Activated T-cell treated with anti-CD3 and anti-CD28 coated beads, Interleukin-2, amount 50 U/mL, for 48 hours (primary cell): ENCODE measurements at places on chromosomes 13 and 19.

- DNase-seq, result peak; percentile 89
Measured at GRCh38 chr19:16041299-16041990, 34.9 kb upstream of the TPM4 start.

DNA sequence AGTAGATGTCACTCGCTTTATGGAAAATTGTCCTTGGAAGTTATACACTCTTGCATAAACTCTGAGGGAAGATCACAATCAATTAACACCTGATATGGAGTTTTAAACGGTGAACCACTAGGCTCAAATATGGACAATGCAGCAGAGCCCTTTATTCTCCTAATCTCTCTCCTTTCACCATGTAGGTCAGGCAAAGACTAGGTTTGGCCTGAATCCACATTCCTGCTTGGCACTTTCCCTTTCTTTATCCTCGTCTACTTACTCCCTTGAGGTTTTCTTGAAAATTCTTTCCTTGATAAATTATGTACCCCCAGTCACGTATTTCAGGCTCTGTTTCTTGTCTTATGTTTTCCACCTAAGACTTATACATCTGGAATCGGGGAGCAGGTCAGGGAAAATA is 751.7 kb downstream of the DACH1 start:
- DNase-seq, result no peak

GRCh38 chr13:65746406-65746921 is 1483.7 kb downstream of the PCDH9 start:
- DNase-seq, result no peak

GRCh38 chr19:18426416-18426767 is 7.2 kb downstream of the SSBP4 start:
- no peak for DNase-seq
